ENCODE measurements at places on chromosomes 5 and 9.

DNA sequence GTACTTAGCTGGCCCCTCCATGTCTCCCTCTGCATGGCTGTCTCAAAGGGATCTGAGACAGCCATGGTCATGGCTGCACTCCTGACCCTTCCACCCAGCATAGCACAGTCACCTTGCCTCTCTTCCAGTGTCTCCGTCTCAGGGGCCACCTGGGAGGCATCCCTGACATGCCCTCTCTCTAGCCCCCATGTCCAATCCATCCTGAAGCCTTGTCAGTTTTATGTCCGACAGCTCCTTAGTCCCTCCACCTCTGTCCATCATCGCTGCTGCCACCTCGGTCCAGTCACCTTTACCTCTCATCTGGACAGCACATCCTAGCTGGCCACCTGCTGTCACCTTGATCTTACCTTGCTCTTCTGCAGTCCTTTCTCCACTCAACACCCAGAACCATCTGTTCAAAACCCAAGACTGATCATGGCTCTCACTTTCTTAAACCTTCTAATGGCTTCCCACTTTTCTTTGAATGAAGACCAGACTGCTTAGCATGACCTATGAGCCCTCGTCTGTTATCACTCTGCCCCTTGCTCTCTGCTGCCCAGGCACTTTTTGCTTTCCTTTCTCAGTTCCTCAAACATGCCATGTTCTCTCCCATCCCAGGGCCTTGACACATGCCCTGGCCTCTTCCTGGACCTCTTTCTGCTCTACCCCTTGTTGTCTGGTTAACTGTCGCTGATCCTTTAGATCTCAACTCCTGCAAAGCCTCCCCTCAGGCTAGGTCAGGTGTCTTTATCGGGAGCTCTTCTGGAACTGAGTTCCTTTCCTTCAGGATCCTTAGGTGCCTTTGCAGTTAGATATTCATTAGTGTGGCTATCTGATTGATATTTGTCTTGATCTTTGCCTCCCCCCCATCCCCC lies 181.8 kb upstream of the PITX1 start:
- DNase-seq: no peak

GRCh38 chr9:15975101-15975778 lies 422.4 kb downstream of the CCDC171 start:
- DNase-seq: no peak

- no peak for DNase-seq
Measured at GRCh38 chr5:4137781-4138180, 542.1 kb downstream of the IRX1 start.

DNA sequence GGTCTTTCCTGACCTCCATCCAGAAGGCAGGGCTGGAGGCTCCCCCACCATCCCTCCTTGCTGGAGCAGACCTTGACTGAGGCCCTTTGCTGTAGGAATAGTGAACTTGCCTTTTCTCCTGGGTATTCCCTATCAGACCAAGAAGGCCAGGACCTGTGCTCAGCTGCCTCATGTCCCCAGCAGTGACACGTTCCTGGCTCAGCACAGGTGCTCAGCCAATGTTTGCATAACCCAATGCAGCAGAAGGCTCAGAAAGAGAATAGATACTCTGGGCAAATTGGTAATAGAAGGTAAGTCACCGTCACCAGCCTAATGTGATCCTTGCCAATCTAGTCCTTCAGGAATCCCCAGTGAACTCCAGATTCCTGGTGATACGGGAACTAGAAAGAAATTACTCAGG lies 96.4 kb downstream of the ACTL7B start:
- no peak for DNase-seq

DNA sequence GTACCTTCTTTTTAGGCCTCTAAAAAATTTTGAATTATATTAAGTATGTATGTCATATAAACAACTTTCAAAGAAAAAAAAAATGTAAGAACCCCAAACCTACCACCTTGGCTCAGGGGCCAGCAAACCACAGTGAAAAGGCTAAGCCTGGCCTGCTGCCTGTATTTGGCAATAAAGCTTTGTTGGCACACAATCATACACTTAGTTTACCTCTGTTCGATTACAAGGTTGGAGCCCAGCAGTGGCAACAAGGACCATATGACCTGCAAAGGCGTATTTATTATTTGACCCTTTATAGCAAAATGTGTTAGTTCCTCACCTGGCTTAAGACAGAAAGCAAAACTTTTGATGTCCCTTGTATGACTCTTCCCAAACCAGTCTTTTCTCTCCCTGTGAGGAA lies 282.8 kb downstream of the DENND1A start:
- no peak for DNase-seq

All from stimulated activated CD4-positive, alpha-beta T cell treated with anti-CD3 and anti-CD28 coated beads, TNF-alpha, amount 100 ng/mL, for 1 hour (primary cell).